ENCODE measurements at places on chromosomes 6 and 20. TPM values are rescaled to one million over a fixed set of nuclear protein-coding genes. Genes with fewer than 3 reads are reported as not detected.

The ZNF451 gene
- total RNA-seq, result 51.1 TPM

The BMP7 gene
- 12.7 TPM for total RNA-seq

- no peak for DNase-seq
These were observed 225.2 kb downstream of the SAMD5 start for GRCh38 chr6:147733686-147734085.

- DNase-seq, result no peak
These were observed 74.7 kb downstream of the SLC23A2 start for GRCh38 chr20:4926531-4927156.

Data from tibial nerve (tissue), 4 donors.